ENCODE measurements at places on chromosomes 3 and 15. TPM values are rescaled to one million over a fixed set of nuclear protein-coding genes. Genes with fewer than 3 reads are reported as not detected.

The PLSCR2 gene
- not detected for total RNA-seq

The MEGF11 gene
- total RNA-seq = 1.2 TPM

The ACAN gene
- total RNA-seq = 0.50 TPM

The UBA7 gene
- 1.0 TPM for total RNA-seq

The HYAL1 gene
- total RNA-seq = 2.0 TPM

The RNU6-1 gene
- total RNA-seq = not detected

The INSYN1 gene
- total RNA-seq = 2.5 TPM

The RASL12 gene
- 7.7 TPM for total RNA-seq

The CHRNA5 gene
- total RNA-seq = 21.6 TPM

The EPHA6 gene
- 0.48 TPM for total RNA-seq

The ACTRT3 gene
- 6.1 TPM for total RNA-seq

The RBMS3 gene
- 7.3 TPM for total RNA-seq

The NKTR gene
- 66.4 TPM for total RNA-seq

The ADIPOQ gene
- total RNA-seq = not detected

The FAM3D gene
- total RNA-seq = not detected

The TTLL13 gene
- total RNA-seq = not detected

The HYKK gene
- total RNA-seq = 3.1 TPM

The WDR5B gene
- total RNA-seq = 3.2 TPM

The CLDN18 gene
- total RNA-seq = not detected

The SEMA3G gene
- total RNA-seq = 2.4 TPM

The GATM gene
- total RNA-seq = 9.0 TPM

The CFAP100 gene
- 0.44 TPM for total RNA-seq

The OXTR gene
- 1.7 TPM for total RNA-seq

The C3orf20 gene
- not detected for total RNA-seq

The GAP43 gene
- 12.8 TPM for total RNA-seq

The RAB6B gene
- 12.3 TPM for total RNA-seq

The IGSF10 gene
- total RNA-seq = 0.13 TPM

The SPINK8 gene
- not detected for total RNA-seq

The CCR9 gene
- not detected for total RNA-seq

The C3orf70 gene
- total RNA-seq = 0.66 TPM

The GCSAM gene
- not detected for total RNA-seq
